Stimulated activated CD8-positive, alpha-beta memory T cell treated with anti-CD3 and anti-CD28 coated beads, Interleukin-15, amount 100 ng/mL, for 4 hours (primary cell): ENCODE measurements at places on chromosomes 4 and X.

- no peak for DNase-seq
These were observed 64.9 kb upstream of the SCOC start for GRCh38 chr4:140308366-140309123.

- DNase-seq = no peak
These were observed 181.7 kb upstream of the TBC1D9 start for GRCh38 chr4:140937866-140938265.

- DNase-seq = no peak
These were observed 575 bp downstream of the MAP7D2 start for GRCh38 chrX:20116087-20116576.

GRCh38 chr4:31467781-31468180 is 747.6 kb downstream of the PCDH7 start:
- DNase-seq = no peak

DNA sequence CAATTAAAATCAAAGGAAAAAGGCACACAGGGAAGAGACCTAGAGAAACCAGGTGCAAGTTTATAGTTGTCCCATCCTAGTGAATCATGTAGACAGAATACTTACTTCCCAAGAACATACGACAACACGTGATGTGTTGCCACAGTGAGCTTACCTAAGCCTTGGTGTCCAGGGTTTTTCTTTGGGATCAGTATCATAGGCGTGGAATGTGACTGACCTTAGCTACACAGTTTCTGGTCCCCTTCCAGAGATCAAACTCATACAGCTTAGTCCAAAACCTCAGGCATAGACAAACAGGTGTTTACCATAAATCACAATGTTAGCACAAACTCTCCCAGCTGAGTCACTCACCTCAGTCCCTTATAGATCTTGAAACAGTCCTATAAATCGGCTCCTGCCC is 17.7 kb downstream of the SLC25A31 start:
- no peak for DNase-seq

DNA sequence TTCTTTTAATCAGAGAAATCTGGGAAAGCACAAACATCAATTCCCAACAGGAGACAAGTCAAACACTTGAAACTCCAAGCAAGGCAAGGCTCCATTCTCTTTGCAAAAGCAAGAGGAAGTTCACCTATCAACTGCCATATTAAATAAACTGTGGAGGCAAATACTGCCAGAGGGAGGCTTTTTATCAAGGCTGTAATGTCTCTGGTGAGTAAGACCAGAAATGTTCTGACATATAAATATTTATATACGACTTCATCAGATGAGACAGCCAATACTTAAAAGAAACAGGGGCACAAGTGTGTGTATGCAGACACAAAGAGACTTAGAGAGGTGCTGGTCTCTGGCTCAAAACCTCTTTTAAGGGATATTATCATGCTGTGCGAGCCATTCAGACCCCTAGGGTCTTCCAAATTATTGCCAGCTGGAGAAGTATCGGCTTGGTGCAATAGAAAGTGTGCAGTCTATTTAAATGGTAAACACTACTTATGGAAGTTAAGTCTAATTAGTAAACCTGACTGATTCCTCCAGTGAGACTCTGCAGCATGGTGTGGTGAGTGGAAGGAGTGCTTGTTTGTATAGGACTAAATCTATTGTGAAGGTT is 24.4 kb downstream of the DCX start:
- DNase-seq = no peak

GRCh38 chrX:150159537-150159936 is 203.6 kb upstream of the MAMLD1 start:
- DNase-seq = no peak

DNA sequence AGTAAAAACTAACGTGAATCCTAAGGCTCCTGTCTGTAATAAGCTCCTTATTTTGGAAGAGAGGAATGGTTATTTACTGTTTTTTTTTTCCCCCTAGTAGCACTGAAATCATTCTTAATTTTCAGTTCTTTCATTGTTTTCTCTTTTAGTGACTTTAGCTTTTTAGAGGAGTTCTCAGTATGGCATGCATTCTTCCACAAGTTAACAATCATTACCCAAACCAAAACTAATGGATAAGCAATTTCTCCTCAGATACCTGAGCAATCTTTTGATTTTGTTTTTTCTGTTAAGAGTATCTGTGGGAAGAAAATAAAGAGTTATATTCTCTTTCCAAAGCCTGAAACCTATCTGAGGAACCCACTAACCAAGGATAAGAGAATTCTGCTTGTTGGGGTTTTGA is 16.7 kb upstream of the PPA2 start:
- no peak for DNase-seq

DNA sequence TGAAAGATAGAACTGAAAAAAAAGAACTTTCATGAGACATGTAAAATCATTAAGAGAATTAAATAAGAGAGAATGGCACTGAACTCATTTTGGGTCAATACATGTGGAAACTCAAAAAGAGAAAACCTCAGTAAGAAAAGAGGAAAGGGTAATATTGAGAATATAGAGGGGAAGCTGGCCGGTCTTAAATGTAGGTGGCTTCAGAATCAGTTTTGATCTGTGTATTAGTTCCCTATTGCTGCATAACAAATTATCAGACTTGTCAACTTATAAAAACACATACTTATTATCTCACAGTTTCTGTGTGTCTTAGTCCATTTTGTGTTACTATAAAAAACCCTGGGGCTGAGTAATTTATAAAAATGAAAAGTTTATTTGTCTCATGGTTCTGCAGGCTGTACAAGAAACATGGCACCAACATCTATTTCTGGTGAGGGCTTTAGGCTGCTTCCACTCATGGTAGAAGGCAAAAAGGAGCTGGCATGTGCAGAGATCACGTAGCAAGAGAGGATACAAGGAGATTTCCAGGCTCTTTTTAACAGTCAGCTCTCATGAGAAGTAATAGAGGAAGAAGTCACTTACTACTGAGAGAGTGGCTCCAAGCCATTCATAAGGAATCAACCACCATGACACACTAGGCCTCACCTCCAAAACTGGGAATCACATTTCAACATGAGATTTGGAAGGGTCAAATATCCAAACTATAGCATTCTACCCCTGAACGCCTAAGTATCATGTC is 29.6 kb downstream of the SATL1 start:
- DNase-seq = no peak

DNA sequence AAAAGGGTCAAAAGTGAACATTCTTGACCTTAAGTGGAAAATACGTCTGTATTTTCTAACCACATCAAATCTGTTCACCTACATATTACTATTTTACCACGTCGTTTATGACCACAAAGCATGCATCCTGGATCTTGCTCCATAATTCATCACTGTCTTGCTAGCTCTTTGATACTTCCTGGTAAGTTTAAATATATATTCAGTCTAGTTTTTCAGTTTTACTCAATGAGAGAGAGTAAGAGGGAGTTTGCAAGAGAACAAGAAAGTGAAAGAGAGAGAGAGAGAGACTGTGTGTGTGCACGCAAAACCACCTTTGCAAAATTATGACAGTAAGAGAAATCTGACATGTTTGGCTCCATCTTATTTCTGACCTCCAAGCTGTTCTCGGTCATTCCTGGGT is 173.7 kb upstream of the GALNTL6 start:
- no peak for DNase-seq

DNA sequence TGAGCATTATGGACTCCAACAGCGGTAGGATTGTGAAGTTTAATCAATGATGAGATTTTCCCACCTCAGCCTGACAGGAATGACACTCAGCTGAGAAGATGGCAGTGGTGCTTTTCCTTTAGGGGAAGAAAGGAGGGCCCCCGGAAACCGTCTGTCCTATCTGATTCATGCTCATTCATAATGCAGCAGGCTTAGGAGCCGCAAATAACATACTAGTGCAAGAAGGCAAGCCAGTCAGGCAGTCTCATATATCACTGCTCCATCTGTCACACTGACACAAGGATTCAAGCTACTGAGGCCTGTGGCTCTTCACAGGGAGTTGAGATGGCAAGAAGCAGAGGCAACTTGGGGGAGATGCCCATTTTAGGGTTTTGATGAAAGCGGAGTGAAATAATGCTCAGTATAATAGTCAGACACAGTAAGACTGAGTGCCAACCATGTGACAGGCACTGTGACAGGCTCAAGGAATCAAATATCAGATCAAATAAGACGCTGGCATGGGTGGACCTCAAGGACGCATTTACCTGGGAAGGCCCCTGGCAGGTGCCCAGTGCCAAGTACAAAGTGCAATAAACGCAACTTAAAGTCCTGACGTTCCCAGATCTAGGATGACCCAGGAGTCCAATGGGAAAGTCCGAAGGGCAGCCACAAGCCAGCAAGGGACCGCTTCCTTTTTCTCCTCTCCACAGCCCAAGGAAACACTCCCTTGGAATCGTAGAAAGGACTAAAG is 63.4 kb downstream of the FHDC1 start:
- no peak for DNase-seq

- no peak for DNase-seq
These were observed 1.1 kb downstream of the TIMP1 start for GRCh38 chrX:47583240-47583861.

DNA sequence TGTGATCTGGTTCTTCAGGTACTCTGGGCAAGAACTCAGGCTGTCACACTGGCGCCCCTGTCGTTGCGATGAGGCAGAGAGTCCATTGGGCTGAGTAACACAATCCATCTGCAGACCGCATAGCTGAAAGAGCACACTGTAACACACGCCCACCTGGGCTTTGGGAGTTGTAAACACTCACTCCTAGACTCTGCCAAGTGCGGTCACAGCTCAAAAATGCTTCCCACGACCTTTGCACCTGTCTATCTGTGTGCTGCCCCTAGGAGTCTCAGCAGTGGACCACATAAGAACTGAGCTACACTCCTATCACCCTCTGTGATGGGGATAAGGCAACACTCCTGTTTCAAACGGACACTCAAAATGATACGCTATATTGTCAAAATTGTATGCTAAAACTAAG is 2028.3 kb downstream of the PCDH7 start:
- no peak for DNase-seq

GRCh38 chrX:53631156-53631555 is 55.4 kb downstream of the HUWE1 start:
- no peak for DNase-seq

DNA sequence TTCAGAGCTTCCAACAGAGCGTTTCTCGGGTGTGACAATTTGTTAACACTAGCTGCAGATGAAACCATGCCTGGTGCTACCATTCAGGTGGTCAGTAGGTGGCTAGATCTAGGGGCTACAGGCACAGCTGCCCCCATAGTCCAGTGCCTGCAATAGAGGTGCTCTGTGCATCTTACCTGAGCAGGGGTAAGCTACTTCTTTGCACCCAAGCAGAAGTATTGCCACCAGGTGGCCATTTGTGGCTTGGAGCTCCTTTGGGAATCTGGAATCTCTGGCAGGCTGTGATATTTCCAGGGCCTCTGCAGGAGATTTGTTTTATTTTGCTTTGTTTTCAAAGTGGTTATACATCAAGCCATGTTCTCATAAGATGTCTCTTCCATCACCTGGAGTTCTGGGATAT is 170.7 kb upstream of the PUDP start:
- DNase-seq = no peak

GRCh38 chrX:72621625-72622485 is 49.2 kb upstream of the HDAC8 start:
- no peak for DNase-seq

- DNase-seq = no peak
These were observed 5.7 kb downstream of the RAB40A start for GRCh38 chrX:103513476-103514108.

DNA sequence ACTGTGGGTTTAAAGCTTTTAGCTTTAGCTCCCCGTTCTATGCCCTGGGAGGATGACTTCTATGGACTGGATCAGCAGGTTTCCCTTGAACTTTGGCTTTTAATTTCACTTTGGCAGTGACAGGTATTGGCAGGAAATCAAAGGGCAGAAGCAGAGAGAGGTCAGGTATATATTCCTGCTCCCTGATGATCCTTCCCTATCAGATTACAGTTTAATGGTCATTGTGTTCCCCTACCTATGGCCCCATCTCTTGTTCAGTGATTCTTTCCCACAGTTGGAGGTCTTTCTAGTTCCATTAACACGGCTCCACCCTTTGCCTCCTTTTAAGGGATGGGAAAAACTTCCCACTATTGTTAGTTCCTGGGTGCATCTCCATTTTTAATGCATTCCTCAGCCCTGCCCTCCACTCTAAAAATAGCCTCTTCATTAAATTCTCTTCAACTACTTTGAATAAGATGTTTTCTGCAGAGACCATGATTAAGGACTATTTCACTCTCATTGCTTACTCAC is 107.8 kb upstream of the TMEM47 start:
- no peak for DNase-seq

GRCh38 chr4:169066934-169067333 is 56.9 kb upstream of the CBR4 start:
- DNase-seq = no peak

GRCh38 chr4:112759313-112759712 is 122.4 kb downstream of the LARP7 start:
- DNase-seq = no peak

- no peak for DNase-seq
These were observed 42.5 kb upstream of the C1GALT1C1 start for GRCh38 chrX:120672389-120672788.

- DNase-seq = no peak
These were observed at the start of gene HHIP for GRCh38 chr4:144645631-144646522. HHIP (plus strand) TSS chr4:144646156; CDS start chr4:144646676, 520 bp downstream.

DNA sequence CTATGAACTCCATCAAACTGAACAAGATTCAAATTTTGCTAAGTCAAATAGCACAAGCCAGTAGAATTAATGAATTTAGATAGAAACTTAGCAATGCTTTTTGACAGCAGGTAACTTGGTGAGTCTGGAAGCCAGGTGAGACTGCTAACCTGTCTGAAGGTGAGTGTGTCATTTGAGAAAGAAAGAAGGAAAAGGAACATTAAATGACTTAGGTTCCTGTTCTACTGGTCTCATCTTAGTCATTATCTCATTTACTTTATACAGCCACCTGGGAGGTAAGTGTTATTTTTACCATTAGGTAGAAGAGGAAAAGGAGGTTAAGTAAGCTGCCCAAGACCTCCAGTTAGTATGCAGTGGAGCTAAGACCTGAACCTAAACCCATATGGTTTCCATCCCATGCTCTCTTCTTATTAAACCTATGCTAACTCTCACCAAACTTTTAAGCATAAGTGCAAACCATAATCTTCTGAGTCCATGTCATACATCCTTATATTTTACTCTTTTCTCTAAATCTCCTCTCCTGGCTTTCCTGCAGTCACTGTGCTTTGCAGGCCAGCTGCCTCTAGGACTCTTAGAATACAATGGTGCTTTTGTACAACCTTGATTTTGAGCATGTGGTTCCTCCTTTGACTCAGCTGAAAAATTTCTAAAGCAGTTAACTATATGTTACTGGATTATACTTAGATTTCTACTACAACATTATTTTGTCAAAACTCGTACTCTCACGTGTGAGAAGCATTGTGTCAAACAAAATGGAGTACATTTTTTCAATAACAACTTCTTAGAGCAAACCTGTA is 68.5 kb downstream of the ATP10D start:
- DNase-seq = no peak
